ENCODE measurements at places on chromosomes 2 and 18.
A peak's percentile ranks its signal among the peaks of the same experiment; 100 is the strongest.

GRCh38 chr2:47520302-47520630 lies 117.3 kb downstream of the MSH2 start:
- no peak for DNase-seq

- DNase-seq: no peak
These were observed 121.5 kb downstream of the EIPR1 start for GRCh38 chr2:3256157-3256556.

DNA sequence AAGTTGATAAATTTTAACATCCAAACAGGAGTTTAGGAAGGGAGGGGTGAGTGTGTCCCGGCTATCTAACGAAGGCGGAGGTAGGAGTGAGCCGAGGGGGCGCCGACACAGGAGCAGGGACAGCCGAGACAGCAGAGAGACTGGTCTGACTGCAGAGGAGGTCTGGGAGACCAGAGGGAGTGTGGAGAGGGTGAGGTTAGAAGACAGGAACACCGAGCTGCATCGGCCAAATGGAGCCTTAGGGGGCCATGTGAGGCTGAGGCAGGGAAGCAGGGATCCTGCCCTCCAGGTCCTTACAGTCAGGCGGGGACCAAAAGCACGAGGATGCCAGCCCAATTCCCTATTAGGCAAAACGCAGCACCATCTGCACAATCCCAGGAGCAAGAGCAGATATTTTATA lies 67.0 kb downstream of the SFXN5 start:
- DNase-seq: no peak

DNA sequence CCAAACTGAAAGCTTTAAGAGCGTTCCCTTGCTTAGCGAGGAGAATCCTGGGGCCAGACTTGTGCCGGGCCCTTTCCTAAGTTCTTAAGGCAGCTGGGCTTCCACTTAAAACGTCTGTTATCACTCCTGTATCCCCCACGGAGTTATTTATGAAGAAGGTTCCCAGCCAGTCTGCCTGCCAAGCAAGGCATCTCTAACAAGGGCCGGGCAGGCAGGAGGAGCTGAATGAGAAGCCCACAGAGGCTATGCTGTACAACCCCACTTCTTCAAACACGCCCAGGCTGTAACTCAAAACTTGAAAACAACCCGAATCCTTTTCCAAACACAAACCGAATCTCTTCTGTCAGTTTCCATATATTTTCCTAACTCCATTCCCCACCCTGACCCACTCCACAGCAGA lies 39.0 kb upstream of the ZFP36L2 start:
- DNase-seq: no peak

DNA sequence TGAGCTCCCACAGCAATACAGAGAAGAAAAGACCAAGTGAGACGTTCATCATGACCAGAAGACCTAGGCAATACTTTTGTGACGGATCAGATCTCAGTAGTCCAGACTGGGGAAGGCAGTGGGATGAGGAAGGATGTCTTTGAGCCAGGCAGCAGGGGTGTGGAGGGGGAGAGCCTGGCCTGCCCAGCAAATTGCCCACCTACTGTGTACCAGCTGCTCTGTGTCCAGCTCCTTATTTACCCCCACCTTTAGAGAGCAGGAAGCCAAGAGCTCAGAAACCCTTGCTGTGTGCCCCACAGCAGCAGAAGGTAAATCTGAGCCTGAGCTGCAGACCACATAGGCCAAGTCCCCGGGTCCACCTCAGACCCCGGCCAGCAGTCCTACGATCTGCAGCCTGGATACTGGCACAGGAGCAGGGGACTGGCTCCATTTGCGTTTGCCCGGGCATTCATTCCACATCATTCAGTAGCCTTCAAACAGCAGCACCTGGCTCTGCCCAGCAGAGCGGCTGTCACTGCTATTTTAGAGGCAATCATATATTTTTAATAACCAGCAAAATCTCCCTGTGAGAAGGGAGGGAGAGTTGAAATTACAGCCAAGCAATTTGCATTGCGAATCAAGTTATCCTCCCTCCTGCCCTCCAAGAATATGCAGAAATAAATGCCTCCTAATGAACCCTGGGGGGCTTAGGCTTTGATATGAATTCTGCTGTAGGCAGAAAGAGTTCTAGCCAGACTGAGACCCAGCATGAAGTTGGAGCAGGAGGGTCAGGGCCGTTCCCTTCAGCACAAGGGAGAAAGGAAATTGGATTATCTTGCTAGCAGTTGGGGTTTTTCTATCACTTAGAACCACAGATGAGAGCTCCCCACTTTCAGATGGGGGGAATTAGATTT lies 110.0 kb upstream of the FZD7 start:
- no peak for DNase-seq

DNA sequence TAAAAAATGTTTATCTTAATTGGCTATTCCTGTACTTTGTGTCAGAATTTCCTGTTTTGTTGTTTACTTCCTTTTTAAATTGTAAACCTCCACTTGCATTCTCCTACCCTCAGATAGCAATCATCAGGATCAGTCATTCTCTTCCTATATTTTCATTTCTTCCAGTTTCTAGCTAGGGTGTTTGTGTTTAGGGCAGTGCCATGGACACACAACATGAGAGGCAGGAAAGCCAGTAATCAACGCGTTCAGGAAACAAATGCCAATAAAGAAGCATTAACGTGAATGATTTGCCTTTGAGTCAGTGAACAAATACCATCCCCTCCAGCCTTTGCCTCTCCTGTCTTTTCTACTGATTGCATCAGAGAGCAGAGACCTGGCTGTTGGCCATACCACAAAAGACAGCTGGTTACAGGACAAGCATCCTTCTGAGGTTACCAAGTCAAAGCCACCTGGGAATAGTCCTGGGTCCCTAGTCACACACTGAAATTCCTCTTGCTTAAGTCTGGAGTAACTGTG lies 56.7 kb upstream of the FHL2 start:
- DNase-seq: no peak

- DNase-seq: peak; percentile 31
These were observed 42.1 kb downstream of the FARSB start for GRCh38 chr2:222613715-222614331.

DNA sequence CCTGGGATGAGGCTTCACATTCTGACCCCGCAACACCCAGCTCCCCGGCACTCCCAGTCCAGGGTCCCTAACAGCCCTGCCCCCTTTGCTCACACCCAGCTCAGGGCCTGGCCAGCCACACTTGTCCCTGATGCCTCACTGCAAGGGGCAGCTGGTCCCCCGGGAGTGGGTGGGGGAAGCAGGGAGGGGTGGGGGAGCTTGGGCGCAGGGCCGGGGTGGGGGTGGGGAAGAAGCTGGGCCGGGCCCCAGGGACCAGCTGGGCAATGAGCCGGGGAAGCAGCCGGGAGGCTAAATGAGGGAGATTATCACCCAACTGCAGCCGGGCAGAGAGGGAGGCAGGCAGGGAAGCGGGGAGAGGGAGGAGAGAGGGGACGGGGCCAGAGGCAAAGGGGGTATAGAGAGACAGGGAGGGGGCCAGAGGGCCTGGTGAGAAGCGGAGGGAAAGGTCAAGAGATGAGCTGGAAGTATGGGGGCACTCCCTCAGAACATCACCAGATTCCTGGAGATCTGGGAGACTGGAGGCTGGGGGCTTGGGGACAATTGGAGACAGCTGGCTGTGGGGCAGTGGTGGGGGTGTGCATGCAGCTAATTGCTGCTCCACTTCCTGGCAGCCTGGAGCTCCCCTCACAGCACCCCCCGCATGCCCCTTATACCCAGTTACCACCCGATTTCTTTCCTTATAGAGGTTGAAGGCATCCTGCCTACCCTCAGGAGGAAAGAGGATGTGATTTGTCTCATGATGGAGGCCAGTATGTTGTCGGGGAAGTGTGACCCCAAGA lies 2.5 kb upstream of the ASIC4 start:
- no peak for DNase-seq

DNA sequence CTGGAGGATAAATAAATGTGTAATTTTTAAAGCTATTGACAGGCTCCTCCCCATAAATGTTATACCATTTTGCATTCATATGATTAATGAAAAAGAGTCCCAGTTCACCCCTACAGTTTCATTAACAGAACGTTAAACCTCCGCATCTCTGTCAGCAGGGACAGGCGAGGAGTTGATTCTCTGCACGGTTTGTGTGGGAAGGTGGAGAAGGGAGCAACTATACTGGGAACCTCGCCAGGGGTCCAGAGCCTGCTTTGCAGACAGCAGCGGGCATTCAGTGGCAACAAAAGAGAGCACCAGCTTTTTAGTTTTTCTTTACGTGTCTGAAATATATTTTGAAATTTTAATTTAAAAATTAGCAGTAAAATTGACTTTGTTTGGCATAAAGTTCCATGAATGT lies 101.4 kb downstream of the FARSB start:
- DNase-seq: no peak

DNA sequence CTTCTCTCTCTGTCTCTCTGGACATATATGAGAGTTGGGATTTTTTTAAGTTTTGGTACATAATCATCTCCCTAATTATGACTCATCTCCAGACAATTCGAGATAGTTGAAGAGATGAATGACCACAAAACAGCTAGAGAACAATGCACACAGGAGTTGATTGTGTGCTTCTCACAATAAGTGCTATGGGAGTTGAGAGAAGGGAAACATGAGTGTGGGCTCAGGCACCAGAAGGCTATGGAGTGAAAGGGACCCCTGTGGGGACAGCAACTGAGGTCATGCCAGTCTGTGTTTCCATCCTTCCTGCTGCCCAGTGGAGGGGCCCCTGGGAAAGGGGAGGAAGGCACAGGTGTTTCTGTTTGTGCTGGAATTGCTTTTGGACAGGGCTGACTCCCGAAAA lies 6.5 kb upstream of the YWHAQ start:
- no peak for DNase-seq
